ENCODE measurements at places on chromosomes 4 and X. TPM values are rescaled to one million over a fixed set of nuclear protein-coding genes. Genes with fewer than 3 reads are reported as not detected.

DGKK gene
- not detected for total RNA-seq

MAGEA1 gene
- not detected for total RNA-seq

MAGED4 gene
- total RNA-seq = 6.6 TPM

ADRA2C gene
- total RNA-seq = 0.21 TPM

ADGRG2 gene
- total RNA-seq = not detected

FGFR3 gene
- total RNA-seq = not detected

SHOX gene
- not detected for total RNA-seq

CITED1 gene
- total RNA-seq = not detected

FOXO4 gene
- total RNA-seq = 12.8 TPM

DMRTC1B gene
- total RNA-seq = not detected

CXCL11 gene
- total RNA-seq = not detected

HOPX gene
- total RNA-seq = not detected

IQCM gene
- total RNA-seq = not detected

UGT2A1 gene
- not detected for total RNA-seq

PAK3 gene
- total RNA-seq = not detected

CRMP1 gene
- total RNA-seq = not detected

FAM47A gene
- total RNA-seq = not detected

RADX gene
- total RNA-seq = 35.7 TPM

DNA sequence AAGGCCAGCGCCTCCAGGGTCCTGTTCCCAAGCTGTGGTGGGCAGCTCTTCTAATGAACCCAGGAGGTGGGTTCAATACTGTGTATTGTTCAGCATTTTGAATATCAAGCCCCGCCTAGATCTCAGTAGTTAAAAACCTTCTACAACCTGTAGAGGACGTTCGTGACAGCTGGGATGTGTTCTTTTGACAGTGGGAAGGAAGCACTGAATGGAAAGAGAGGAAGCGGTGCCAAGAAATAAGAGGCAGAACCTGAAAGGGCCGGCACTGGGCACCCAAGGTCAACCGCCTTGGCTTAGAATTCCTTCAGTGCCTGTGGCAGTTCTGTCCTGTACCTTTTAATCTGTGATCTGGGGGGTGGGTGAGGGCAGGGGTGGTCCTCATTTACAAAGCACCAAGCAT, 73.1 kb downstream of the CC2D2A start:
- no peak for DNase-seq

GRCh38 chr4:174534461-174534860, 12.2 kb upstream of the HPGD start:
- no peak for DNase-seq

GRCh38 chr4:52202931-52203330, 151.8 kb downstream of the SPATA18 start:
- no peak for DNase-seq

GRCh38 chrX:39249999-39250398, 448.7 kb downstream of the MID1IP1 start:
- DNase-seq = no peak

DNA sequence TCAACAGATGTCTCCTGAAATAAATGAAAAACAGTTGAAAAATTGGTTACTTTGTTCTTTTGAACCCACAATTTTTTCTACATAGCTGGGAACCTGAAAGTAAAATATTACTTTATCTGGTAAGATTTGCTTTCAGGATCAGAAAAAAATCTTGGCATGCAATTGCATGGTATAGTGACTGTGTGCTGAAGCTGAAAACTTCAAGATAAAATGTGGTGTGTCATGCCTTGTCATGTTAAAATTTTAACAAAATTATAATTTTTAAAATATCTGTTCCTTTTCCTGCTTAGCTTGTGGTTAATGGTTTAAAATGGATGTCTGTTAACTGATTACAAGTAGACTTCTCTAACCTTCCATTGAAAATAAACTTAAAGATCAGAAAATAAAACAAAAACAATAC, 904.8 kb downstream of the PDHA2 start:
- DNase-seq = no peak

- DNase-seq = no peak
These were observed 17.6 kb upstream of the PRPS1 start for GRCh38 chrX:107610667-107611066.

- no peak for DNase-seq
These were observed 61.5 kb upstream of the FAM241A start for GRCh38 chr4:112083587-112084347.

- no peak for DNase-seq
These were observed 956.9 kb upstream of the NDST4 start for GRCh38 chr4:116070283-116070682.

DNA sequence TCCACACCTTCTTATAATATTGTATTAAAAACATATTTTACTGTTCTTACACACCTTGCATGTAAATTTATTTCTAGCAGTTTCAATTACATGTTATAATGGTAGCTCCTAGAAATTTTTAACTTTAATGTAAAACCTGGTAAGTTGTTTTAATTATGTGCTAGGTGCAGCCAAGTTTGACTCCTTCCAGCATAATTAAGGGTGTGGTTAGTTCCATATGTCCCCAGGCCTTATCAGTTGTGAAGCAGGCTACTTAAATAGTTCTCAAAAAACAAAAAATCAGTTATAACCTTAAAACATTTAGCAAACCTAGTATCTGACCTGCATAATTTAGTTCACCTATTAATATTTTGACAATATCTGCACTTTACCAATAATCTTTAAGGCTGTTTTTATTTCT, 26.9 kb upstream of the PASD1 start:
- DNase-seq = no peak

GRCh38 chr4:172369471-172369959, 556.3 kb downstream of the GALNTL6 start:
- DNase-seq = no peak

- no peak for DNase-seq
These were observed 903.8 kb downstream of the STIM2 start for GRCh38 chr4:27764526-27764837.

- no peak for DNase-seq
These were observed 119.8 kb downstream of the AMELX start for GRCh38 chrX:11412715-11413623.

DNA sequence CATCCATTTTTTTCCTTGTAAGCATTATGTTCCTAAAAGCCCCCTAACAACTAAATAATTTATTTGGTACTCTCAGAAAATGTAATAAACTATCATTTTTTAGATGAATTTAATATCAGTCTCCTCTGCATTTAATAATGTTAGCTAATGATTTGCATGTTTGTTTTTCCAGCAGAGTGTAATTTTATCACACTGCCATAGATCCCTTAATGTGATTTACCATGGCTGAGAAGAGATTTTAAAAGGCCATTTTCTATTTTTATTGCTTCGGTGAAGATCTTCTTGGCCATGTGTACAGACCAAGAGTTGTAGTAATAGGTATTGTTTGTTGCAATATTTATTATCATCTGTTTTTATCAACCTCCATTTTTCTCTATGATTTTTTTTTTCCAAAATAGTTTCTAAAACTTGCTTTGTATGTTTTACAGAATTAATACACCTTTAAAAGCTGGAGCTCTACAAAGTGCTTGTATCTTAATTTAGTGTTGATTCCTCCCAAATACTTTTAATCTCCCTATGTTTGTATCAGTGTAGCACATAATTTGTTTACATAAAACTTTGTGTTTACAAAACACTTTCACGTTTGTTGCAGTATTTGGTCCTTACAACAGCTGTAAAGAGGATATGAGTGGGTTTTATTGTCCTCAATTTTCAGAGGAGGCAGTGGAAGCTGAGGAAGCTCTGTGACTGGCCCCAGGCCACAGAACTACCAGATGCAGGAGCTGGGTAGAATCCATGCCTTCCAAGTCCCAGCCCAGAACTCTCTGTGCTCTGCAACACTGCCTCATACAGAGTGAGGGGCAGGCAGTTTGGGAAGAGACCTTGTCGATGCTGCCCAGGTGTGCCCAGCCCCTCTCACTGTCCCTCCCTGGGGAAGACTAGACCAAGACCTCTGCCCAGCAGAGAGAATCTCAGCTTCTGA, 58.1 kb downstream of the FAM114A1 start:
- DNase-seq = no peak

- DNase-seq = peak; percentile 3
These were observed 230.4 kb downstream of the EDA2R start for GRCh38 chrX:66408507-66408906.

GRCh38 chrX:9604111-9604907, 139.5 kb downstream of the TBL1X start:
- no peak for DNase-seq

DNA sequence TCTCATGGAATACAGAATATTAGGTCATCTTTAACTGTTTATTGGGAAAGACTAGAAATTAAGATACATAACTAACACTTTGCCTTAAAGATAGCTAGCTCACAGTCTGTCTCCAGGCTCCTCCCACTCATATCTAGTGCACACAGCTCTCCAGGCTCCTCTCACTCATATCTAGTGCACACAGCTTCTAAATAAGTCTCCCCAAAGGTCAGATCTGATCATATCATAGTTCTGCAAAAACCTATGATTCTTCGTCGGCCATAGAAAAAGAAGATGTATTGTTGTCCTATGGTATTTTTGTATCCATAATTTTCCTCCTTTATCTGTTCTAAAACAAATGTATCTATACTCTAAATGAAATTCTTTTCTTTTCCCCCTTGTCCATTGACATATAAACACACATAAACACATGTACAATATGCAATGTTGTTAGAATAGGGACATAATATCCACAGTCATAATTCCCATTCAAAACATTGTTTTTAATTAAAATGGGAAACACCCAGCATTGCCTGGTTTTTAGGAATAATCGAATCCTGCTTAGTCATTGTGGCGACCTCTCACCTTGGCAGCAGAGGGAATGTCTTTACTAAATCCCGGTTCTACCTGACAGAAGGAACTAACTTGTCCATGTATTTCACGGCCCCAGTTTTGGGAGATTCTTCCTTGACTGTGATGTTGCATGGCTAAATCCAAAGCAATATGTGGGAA, 1282.0 kb downstream of the PCDH7 start:
- DNase-seq = no peak

DNA sequence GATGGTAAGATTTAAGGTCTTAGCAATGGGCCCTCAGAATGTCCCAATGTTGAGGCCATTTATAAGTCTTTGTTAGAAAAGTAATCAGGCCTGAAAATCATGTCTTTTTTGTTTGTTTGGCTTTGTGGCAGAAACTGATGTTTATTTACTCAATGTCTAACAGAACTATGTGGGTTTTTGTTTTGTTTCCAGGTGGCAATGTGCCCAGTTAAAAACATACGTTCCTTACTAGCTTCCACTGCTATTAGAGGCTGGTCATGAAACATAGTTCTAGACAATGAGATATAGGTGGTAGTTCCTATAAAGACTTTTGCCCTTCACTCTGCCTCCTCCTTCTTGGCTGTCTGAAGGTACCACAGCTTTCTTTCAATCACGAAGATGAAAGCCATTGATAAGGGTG, 108.8 kb downstream of the C4orf51 start:
- no peak for DNase-seq

GRCh38 chr4:3074846-3075651, 568 bp downstream of the HTT start:
- peak; percentile 68 for DNase-seq

GRCh38 chr4:153204247-153204671, at the start of gene TRIM2:
Gene TRIM2 (plus strand): TSS chr4:153204443. CDS start chr4:153204531, 88 bp downstream.
- DNase-seq = no peak

- DNase-seq = no peak
These were observed 46.4 kb upstream of the NALF2 start for GRCh38 chrX:69457756-69458155.

- no peak for DNase-seq
These were observed 22.0 kb downstream of the SPARCL1 start for GRCh38 chr4:87506974-87507701.

DNA sequence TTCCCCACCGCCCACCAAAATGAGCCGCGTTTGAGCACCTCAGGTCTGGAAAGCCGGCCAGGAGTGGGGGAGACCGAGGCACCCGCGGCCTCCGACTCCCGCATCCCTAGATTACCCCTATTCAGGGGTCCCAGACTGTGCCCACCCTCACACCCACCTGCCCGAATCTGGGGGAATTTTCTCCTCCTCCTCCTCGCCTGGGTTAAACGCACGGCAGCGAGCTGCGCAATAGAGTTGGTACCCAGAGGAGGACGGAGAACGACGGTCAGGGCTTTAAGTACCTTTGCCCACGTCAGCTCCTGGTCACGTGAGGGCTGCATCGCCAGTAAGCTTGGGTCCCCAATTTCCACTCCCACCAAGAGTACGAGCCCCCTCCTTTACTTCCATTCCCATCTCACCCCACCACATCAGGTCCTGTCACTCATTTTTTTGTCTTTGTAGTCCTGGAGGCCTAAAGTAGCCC, at the start of gene ARMCX2:
Gene ARMCX2 (minus strand): TSS at position 250 of the 463 bp plus-strand sequence. CDS start 2,262 bp downstream, outside the sequence.
- no peak for DNase-seq

DNA sequence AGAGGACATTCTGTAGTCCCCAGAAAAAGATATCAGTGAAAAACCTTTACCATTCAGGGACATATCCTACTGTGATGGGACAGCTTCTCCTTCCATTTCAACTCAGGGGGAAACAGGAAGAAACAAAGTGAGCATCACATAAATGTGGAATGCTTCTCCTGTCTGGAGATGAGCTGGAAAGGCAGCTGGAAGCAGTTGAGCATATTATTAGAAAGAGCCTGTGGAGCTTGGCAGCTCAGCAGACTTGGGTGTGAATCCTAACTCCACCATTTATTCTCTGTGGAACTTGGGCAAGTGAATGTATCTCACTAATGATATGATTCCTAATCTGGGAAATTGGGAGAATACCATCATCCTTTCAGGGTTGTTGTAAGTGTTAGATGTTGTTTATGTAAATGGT, 232.1 kb upstream of the F9 start:
- DNase-seq = no peak

GRCh38 chrX:29661290-29661689, 554.1 kb upstream of the MAGEB2 start:
- no peak for DNase-seq

DNA sequence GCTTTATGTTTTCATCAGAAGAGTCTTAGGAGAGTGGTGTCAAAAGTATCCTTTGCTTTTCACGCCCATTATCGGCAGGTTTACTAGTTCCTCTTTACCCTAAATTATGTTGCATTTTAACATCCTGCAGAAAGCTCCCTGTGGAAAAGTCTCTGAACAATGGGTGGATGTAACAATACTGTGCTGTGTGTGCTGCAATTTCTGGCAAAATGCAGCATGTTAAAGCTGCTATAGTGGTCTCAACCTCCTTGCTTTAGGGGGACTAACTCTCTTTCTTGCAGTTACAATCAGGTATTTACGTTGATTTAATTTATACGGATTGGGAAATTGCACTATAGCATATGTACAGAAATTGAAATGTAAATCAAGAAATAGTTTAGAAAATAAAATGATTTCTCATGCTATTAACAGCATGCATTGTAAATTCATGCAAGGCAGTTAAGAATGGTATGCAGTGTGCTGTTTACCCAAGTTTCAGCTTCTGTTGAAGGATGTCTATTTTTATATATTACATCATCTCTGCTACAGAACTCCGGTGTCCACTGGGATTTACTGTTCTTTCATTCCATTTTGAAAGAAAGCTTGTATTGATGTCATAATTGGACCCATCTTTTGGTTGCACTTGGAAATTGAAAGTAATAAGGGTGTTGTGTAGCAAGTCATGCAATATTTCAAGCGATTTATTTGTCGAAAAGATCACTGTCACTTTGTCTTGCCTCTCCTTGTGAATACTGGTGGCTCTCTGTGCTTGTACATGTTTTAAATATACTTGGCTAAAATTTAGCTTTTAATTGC, 145.7 kb downstream of the RAPGEF2 start:
- no peak for DNase-seq

All from OCI-LY7 (cell line).